Fibroblast of skin of back (primary cell): ENCODE measurements at places on chromosomes 7 and 10.

- no peak for DNase-seq
These were observed 30.2 kb downstream of the UNC5B start for GRCh38 chr10:71242622-71243009.

DNA sequence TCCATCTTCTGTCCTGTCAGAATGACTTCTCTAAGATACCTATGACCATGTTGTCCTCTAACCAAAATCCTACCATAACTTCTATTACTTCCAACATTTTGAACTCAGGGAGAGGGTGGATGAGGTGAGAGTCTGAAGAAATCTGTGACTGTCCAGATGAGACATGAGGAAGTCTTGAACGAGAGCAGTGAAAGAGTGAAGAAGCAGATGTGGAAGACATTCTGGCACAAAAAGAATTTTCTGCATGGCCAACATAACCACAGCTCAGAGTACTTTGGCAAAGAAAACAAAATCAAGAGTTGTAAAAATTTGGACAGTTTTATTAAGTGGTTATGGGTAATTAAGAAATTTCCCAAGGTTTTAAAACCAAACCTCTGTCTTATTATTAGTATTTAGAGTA lies 141.6 kb downstream of the CPEB3 start:
- DNase-seq = no peak

- no peak for DNase-seq
These were observed 1.2 kb downstream of the EIF4H start for GRCh38 chr7:74175340-74175739.

DNA sequence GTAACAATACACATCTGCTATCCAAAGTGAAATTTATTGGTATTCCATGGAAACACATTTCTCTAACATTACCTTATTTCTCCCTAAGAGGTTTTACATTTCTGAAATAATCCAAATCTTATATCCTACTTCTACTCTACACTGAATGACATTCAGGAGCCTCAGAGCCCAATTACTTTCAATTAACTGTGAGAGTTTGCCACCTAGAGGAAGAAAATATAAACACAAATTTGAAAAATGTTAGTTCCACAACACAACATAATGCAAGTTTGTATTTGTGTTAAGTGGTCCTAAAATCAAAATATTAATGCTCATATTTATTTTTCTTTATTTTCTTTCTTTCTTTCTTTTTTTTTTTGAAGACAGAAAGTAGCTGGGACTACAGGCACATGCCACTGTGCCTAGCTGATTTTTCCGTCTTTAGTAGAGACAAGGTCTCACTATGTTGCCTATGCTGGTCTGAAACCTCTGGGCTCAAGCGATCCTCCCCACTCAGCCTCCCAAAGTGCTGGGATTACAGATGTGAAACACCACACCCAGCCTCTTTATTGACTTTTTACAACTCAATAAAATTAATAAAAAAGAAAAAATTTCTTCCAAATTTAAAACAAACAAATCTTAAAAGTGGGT lies 46.0 kb downstream of the ATAD1 start:
- DNase-seq = peak; percentile 27

DNA sequence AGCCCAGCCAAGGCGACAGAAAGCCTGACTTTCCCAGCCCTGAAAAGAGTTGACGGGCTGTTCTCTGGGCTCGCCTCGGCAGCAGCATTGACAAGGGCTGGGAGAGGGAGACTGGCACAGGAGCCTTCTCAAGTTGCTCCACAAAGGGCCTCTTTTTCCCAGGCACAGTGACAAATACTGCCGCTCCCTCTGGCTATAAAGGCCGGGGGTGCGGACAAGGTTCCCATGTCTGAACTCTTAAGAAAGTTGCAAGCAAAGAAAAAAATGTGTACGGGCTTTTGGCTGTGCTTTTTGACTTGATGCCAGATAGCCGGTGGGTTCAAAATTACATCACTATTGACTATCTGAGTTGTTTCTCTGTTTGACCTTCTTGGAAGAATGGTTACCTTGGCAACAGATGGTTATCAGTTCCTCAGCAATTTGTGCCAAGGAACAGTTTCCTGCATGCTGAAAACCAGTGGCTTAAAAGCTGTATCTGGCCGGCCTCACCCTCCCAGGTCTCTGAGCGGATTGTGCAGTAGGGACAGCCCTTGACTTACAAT lies 115.9 kb upstream of the EEPD1 start:
- peak; percentile 62 for DNase-seq

DNA sequence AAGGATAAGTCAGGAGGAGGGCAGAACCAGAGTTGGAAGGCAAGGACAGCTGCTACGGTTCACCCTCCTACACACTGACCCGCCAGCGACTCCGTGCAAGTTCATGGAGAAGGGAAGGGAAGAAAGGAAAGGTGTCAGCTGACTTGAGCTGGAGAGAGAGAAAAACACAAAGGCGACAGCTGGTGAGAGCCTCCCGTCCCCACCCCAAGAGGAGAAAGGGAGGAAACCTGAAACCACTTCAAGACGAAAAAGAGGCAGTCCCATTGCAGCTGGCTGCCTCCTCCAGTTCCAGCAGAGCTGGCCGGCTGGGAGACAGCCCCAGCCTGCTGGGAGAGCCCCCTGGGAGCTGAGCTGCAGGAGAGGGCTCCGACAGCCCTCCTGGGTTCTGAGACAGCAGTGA lies 75.2 kb downstream of the PARD3 start:
- DNase-seq = peak; percentile 72

- DNase-seq = no peak
These were observed 128.3 kb downstream of the PTPN20 start for GRCh38 chr10:47039562-47039913.

- no peak for DNase-seq
These were observed at the start of gene HMX3 for GRCh38 chr10:123135415-123136141. HMX3 (plus strand) TSS chr10:123135970; CDS start chr10:123136051, 81 bp downstream.

DNA sequence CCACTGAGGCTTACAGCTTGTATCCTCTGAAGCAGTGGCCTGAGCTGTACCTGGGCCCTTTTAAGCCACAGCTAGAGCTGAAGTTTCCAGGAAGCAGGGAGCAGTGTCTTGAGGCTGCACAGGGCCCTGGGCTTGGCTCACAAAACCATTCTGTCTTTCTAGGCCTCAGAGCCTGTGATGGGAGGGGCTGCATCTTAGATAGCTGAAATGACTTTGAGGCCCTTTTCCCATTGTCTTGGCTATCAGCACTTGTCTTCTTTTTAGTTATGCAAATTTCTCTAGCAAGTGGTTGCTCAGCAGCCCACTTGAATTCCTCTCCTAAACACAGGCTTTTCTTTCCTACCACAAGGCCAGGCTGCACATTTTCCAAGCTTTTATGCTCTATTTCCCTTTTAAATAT lies 864.2 kb downstream of the REEP3 start:
- DNase-seq = no peak

DNA sequence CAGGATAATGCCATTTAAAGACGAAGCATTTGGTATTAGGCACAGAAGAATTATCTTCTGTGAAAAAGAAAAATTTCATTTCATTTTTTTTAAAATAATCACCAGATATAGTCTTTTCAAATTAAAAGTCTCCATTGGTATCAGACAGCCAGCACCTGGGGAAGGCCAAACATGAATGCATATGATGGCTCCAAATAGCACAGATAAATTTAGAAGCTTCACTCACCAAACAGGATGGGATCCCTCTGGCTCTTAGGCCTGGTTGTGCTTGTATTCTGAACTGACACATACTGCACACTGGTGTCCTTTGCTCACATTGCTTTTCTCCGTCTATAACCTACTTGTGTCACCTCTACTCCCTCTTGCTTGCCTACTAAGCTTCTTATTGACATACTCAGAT lies 169.5 kb upstream of the CHRM2 start:
- DNase-seq = no peak

GRCh38 chr7:41931263-41931646 lies 228.4 kb upstream of the INHBA start:
- no peak for DNase-seq

DNA sequence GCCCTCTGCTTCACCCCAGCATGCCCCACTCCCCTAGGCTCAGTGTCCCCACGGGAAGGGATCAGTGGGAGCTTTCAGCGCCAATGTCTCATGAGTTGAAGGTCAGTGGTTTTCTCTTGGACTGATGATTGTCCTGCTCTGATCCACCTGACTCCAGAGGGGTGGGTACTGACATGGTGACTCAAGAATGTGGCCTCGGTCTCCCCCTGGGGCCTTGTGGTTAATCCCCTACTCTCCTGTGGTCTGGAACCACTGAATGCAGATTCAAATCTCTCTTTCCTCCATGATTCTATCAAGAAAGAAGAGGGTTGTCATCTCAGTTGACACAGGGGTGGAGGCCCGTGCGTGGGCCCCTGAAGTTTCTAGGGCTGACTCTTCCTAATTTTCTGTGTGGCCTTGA lies 176.9 kb downstream of the RPS24 start:
- no peak for DNase-seq

GRCh38 chr10:53664282-53665019 lies 891.9 kb upstream of the MBL2 start:
- DNase-seq = no peak

GRCh38 chr10:79347894-79348639 lies 798 bp downstream of the PPIF start:
- peak; percentile 61 for DNase-seq

DNA sequence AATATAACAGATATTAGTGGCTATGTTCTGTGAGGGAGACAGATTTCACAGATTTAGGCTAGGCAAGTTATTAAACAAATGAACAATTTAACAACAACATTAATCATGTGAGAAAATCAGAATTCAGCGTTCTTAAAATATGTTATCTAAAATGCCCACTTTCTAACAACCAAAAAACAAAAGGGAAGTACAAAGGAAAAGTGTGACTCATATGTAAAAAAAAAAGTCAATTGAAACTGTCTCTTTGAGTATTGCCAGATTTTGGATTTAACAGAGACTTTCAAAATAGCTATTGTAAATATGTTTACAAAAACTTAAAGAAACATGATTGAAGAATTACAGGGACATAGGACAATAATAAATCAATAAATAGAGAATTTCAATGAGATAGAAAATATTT lies 34.8 kb upstream of the ARHGAP22 start:
- DNase-seq = no peak

- no peak for DNase-seq
These were observed 183.4 kb upstream of the TCF7L2 start for GRCh38 chr10:112766636-112767035.

GRCh38 chr7:127781081-127781480 lies 129.1 kb downstream of the SND1 start:
- DNase-seq = no peak

- peak; percentile 48 for DNase-seq
These were observed at the start of gene PLPP4 for GRCh38 chr10:120456626-120457430. PLPP4 (plus strand) TSS chr10:120457227; CDS start chr10:120457306, 79 bp downstream.

DNA sequence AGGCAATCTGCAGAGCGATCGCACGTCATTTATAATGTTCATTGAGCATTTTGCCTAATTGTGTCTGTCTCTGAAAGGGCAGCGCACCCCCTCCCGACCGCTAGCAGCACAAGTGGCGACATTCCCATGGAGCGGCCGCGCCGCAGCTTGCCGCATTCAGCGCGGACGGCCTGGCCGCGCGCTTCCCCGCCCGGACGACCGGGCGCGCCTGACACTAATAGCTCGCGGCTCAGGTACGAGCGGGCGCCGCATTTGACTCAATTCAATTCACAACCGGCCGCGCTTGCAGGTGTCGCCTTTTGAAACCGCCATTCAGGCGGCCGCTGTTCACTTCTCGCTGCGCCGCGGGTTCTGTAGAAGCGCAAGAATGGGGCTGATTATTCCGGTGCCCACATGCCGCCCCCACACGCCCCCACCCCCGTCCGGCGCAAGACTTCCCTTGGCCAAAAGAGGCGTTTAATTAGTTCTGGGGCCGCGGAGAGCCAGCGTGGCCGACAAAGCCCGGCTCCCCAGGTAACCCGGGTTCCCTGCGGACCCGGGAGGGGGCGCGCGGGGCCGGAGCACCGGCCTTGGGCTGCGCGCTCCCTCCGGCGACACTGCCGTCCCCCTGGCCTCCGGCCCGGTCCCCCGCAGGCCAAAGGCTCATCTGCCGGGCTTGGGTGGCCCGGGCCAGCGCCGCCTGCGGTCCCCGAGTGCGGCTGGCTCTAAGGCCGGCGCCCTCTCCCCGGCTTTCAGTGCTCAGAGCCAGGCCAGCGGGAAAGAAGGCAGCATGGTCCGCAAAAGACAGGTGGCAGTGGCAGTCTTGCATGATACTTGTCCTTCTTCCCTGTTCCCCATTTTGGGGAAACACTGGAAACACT lies 18.7 kb upstream of the PTF1A start:
- no peak for DNase-seq

DNA sequence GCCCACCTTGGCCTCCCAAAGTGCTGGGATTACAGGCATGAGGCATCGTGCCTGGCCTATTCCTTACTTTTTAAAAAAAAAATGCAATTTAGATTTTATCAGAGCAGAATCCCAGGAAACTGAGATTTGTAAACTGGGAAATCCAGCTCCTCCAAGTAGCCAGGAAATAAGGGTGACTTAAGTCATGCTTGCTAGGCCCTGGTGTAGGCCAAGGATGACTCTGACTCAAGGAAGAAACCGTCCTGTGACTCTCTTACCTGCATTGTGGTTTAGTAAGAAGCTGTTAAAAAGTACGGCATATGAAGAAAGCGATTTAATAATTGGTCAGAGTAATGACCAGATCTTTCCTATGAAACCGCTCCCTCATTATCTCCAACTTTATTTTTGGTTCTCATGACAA lies 10.2 kb downstream of the PFKP start:
- DNase-seq = no peak

DNA sequence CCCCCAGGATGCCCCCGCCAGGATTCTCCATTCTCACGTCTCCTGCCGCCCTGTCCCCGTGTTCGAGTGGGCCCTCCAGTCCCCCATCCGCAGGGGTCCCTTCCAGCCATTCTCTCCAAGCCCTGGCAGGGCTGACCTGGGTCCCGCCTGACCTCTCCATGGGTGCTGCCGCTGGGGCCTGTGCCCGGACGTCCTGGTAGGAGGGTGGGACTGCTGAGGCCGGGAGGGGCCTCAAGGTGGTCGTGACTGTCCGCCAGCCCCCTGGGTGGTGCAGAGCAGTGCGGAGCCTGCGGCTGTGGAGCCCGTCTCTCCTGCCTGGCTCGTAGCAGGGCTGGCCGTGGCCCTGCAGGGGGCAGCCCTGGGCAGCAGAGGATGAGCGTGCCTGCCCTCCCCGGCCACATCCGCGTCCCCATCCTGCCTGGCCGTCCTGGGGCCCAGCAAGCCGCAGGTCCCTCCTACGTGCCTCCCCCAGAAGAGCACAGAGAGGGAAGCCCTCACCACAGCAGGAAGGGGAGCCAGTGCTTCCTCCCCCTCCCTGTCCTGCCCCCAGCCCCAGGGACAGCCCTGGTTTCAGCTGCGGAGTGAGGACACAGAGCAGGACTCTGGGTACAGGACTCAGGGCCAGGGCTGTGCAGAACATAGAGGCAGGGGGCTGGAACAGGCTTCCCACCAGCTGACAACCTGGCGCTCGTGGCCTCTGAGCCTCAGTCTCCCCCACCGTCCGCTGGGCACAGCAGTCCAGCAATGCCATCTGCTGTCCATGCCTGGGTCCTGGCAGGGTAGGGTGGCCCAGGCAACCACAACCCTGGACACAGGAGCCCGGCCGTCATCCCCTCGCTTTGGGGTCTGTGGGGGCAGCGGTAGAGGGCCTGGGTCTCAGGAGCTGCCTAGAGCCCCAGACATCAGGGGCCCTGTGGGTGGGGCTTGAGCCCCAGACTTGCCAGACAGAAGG lies 1.5 kb upstream of the GRIFIN start:
- peak; percentile 58 for DNase-seq

- DNase-seq = no peak
These were observed 126.0 kb upstream of the THSD7A start for GRCh38 chr7:11957956-11958355.

- no peak for DNase-seq
These were observed 231.1 kb downstream of the SLC25A13 start for GRCh38 chr7:96090756-96091155.
